Glutamatergic neuron (in vitro differentiated cells): ENCODE measurements at places on chromosomes 4 and X. TPM values are rescaled to one million over a fixed set of nuclear protein-coding genes. Genes with fewer than 3 reads are reported as not detected.

- DNase-seq = no peak
Measured at GRCh38 chr4:107774681-107775080, 50.1 kb upstream of the SGMS2 start.

DNA sequence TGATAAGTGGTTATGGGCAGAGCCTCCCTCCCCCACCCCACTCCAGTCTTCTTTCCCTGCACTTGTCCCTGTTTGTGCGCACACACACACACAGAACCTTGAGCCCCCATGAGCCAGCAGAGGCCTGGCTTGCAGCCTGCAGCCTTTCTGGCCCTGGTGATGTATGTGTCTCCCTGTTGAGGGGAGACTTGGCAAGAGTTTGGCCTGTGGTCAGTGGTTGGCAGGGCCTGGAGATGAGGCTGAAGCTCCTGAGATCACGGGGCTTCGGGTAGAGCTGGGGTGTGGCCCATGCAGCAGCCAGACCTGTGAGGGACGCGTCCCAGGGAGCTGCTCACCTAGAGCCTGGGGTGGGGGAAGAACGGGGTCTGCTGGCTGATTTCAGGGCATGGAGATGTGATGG is 2.3 kb downstream of the GPR173 start:
- no peak for DNase-seq

Gene RADX
- total RNA-seq = 7.5 TPM

Gene MPP1
- 12.7 TPM for total RNA-seq

DNA sequence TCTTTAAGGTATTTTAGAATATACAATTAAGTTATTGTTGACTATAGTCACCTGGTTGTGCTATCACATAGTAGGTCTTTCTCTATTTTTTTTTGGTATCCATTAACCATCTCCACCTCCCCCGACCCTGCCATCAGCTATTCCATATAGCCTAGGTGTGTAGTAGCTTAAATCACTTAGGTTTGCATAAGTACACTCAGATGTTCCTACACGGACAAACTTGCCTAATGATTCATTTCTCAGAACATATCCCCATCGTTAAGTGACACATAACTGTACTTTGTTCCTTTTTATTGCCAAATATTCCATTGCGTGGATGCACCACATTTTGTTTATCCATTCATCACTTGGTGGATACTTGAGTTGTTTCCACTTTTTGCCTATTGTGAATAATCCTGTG is 67.9 kb downstream of the SLAIN2 start:
- DNase-seq = no peak

Gene TEX13B
- total RNA-seq = not detected
